ENCODE measurements at places on chromosomes 1 and 21.
A peak's percentile ranks its signal among the peaks of the same experiment; 100 is the strongest.

GRCh38 chr1:198918920-198919319 is 280.1 kb downstream of the PTPRC start:
- DNase-seq, result no peak

- no peak for DNase-seq
These were observed 130.9 kb downstream of the GALNT2 start for GRCh38 chr1:230197644-230198567.

DNA sequence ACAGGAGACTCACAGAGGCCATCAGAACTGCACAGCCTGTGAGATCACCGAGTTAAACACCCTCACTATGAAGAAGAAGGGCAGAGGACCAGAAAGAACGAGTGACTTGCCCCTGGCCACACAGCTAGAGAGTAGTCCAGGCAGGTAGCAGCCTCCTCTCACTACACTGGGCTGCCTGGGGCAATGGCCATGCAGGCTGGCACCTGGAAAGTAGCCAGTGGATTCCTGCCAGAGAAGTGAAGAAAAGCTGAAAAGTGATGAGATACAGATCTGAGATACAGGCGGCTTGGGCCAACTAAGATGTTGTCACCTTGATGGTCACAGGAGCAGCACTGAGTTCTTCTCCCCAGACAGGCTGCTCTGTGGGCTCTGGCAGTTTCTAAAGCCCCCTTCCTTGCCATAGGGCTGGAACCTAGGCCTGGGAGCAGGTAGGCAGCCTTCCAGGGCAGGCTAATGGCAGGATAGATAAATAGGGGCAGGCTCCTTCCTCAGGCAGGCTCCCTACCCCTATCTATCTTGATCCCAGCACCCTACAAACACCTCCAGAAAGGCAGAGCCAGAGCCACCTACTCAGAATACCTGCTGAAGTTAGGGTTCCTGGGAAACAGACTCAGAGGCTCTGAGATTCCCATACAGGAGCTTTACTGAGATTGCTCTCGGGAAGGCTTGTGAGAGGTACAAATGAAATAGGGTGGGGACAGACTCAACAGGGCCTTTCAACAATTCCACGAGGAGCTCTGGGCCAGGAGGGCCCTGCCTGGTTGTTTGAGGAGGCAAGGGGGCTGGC is 106.3 kb downstream of the BEND5 start:
- no peak for DNase-seq

GRCh38 chr21:45935628-45936027 is 45.9 kb upstream of the COL6A1 start:
- no peak for DNase-seq

GRCh38 chr1:165344198-165344597 is 12.3 kb downstream of the LMX1A start:
- no peak for DNase-seq

GRCh38 chr1:55129194-55129728 is 85.9 kb downstream of the USP24 start:
- DNase-seq, result no peak

GRCh38 chr1:176118985-176119384 is 88.1 kb downstream of the COP1 start:
- no peak for DNase-seq

DNA sequence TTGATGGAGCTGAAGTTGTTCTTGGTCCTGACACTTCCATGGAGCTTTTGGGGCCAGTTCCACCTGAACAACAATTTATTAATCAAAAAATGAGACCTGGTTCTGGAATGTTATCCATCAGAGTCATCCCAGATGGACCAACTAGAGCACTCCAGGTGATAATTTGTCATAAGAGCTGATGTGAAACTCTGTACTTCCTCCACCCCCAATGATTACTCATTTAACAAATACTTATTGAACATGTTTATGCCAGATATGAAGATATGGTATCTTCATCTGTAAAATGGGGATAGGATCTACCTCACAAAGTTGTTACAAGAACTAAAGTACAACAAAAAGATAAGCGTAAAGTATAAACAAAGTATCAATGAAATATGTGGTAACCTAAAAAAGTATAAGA is 153.2 kb downstream of the VPS13D start:
- no peak for DNase-seq

DNA sequence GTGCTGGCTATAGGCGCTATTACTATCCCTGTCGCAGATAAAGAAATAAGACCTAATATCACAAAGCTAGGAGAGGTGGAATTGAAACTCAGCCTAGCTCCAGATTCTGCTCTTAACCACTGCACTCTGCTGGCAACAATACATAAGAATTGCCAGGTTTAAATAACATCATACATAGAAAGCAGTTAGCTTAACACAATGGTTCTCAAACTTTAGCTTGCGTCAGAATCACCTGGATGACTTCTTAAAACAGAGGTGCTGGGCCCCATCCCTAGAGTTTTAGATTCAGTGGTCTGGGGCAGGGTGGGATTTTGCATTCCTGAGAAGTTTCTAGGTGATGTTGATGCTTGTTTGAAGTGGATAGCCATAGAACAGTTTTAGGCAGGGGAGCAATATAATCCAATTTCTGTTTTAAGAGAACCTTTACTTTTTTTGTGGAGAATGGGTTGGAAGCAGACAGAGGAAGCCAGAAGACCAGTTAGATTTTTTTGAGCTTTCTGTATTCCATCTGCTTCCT is 1.1 kb upstream of the POMGNT1 start:
- no peak for DNase-seq

DNA sequence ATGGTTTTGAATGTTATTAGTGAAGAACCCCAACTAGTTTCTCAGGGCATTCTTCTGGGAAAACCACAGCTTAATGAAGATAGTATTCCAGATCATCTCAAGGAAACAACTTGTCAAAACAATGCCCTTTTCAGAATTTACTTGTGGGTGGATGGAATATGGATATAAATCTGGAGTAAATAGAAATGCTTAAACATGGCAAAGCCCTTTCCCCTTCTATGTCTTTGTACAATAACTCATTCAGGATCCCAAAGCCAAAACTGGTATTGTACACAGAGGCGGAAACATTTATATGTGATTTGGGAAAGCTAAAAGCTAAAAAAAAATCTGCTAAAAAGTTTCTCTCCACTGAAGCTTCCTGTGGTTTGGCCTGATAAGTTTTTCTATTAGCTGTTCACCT is 55.5 kb upstream of the RGS5 start:
- no peak for DNase-seq

- no peak for DNase-seq
These were observed 57.1 kb upstream of the DMRTB1 start for GRCh38 chr1:53401813-53402745.

- no peak for DNase-seq
These were observed 5.9 kb upstream of the CHAF1B start for GRCh38 chr21:36379251-36379650.

GRCh38 chr1:5651473-5651872 is 340.8 kb downstream of the NPHP4 start:
- peak; percentile 4 for DNase-seq

- DNase-seq, result no peak
These were observed 47.9 kb upstream of the LAPTM5 start for GRCh38 chr1:30805304-30806003.

GRCh38 chr21:40505681-40506080 is 341.3 kb downstream of the DSCAM start:
- no peak for DNase-seq

DNA sequence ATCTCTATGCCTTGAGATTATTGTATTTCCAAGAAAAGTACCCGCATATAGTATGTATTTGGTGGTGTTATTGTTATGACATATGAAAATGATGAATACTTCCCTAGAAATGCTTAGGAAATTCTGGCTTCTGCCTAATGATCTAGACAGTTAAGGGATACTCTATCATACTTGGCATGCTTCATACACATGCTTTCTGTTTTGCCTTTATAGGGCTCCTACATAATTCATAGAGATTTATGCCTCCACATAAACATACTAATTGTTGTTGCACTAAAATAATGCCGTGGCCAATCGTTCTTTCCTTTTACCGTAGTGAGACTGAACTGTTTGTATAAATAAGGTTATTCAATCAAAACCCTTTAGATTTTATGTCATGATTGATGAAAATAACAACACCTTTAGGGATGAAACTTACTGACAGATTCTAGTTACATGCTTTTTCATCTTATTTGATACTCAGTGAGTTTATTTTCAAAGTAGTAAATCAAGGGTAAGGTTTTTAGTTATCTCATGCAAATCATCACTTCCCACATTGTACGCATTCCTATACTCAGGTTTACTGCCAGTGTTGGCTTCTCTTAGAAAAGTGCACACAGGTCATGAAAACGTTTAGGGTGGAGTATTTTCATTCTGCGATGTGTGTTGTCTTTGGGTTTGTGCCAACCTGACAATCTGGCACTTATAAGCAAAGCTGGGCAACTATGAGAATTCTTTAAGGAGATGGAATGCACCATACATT is 40.5 kb upstream of the SCYL3 start:
- DNase-seq, result no peak

GRCh38 chr21:46352913-46353312 is 29.0 kb downstream of the PCNT start:
- DNase-seq, result no peak

DNA sequence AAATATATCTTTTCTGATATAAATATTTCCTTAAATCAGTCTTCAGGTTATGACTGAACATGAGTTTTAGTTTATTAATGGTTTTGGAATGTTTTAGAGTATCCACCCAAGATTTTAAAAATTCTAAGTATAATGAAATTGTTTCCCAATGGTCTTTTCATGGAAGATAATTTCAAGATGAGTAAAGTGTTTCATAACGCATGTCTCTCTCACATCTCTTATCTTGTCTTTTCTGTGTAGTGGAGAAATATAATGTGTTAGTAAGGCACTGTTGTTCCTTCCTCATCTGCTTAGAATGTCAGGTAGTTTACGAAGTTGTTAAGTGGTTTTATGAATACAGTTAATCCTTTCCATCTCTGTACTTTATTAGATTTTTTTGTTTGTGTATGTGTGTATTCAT is 49.6 kb downstream of the PLA2G4A start:
- DNase-seq, result no peak

DNA sequence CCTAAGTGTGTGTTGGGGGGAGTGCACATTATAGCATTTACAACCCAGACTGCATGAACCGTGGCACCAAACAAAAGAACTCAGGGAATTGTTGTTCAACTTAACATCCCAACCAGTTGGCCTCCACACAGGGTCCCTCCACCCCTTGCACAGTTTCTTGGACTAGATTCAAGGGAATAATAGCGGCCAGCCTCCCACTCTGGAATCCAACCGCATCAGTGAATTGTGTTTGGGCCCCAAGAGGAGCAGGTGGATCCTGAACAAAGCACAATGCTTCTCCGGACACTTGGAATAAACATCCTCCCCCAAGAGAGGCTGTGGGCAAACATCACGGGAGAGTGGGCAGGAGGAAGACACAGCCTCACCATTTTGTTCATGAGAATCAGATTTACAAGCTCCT is 18.2 kb downstream of the CD34 start:
- no peak for DNase-seq

DNA sequence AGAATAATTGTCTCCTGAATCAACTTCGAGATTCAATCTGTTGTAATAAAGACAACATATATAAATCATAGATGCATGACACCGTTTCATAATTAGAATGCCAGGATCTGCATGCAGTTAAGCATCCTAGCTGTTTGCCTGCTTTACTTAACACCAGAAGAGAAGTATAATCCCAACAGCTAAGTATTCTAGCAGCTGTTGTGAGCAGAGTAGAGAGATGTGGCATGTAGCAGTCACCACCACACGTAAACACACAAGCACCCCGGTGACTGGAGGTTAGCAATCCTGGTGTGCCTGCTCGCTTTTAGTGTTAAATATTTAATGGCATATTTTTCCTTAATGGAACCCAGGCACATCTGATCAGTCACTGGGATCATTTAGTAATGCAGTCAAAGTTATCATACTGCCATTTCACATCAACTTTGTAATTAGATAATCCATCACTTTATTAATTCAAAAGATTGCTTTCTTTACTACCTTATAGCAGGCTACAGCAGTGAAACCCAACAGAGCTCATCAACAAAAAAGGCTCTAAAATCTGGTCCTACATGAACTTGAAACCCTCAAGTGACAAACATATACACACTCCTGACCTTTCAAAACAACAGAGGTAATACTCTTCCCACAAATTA is 187.9 kb downstream of the SMYD3 start:
- no peak for DNase-seq

GRCh38 chr1:202786804-202787203 is 21.4 kb downstream of the KDM5B start:
- no peak for DNase-seq

DNA sequence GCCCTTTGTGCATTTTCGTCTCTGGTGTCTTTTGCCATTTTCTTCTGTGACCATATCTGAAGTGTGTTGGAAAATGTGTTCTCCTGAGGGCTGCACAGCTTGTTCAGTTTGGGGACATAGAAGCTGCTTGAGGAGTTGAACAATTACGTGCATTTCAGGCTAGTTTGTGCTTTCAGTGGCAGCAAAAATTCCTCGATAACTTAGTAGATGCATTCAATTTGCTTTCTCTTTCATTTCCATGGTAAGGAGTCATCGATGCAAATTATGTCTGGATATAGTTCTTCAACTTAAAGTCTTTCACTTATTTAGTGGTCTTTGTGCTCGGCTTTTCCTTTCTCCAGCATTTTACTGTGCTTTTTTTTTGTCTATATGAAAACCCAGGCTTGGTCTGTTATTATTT is 441.5 kb downstream of the PLA2G4A start:
- no peak for DNase-seq

DNA sequence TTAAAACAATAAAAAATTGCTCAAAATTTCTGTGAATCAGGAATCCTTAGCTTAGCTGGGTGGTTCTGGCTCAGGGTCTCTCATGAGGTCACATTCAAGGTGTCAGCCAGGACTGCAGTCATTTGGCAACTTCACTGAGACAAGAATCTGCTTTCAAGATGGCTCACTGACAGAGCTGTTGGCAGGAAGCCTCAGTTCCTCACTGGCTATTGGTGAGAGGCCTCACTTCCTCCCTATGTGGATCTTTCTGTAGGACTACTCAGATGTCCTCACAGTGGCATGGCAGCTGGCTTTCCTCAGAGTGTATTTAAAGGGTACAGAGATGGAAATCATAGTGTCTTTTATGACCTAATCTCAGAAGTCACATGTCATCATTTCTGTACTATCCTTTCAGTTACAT is 785.7 kb downstream of the ADGRL2 start:
- no peak for DNase-seq

All from GM13976 (cell line).